ENCODE measurements at places on chromosomes 16 and 17. TPM values are rescaled to one million over a fixed set of nuclear protein-coding genes. Genes with fewer than 3 reads are reported as not detected.

DNA sequence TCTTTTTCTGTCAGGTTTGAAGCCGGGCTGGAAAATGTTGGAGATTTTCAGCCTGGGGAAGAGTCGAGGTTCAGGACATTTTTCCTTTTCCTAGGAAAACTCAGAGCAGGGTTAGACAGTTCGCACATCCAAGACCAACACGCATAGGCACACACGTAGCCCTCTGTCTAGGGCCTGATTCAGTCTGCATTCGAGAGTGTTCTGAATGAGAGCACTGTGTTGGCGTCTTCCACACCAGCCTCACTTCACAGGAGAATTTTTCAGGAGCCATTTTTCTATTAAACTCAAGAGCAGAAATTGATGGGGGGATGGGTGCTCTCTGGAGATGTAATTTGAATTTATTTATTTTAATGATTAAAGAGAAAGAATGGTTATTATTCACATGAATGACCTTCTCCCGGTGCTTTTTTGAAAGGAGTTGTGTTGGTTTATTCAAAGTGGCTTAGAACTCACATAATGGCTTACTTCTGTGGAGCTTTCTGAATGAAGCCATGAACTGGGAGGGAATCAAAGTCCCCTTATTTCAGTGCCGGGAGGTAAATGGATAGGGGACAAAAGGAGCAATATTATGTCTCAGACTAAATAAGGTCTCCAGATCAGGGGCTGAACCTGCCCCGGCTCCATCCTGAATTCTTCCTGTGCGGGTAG lies 194.3 kb downstream of the CCDC182 start:
- DNase-seq = no peak

- peak; percentile 43 for DNase-seq
Measured at GRCh38 chr17:55601874-55602364, 90.7 kb upstream of the SMIM36 start.

Gene MMP15
- 9.6 TPM for polyA plus RNA-seq

- no peak for DNase-seq
Measured at GRCh38 chr16:65480281-65481091, 358.6 kb upstream of the CDH11 start.

DNA sequence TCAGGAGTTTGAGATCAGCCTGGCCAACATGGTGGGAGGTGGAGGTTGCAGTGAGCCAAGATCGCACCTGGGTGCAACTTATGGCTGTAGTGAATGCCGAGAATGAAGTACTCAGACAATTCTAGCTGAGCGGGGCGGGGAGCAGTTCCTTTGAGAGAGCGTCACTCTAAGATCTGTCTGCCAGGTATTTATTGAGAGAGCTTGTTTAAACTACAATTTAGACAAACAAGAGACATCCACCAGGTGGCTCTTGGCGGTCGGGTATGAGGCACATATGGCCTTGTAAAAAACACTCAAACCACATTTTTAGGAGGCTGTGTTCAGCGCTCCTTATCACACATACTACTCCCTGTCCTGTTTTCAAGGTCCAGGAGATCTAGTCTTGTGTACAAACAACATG lies 40.6 kb upstream of the CDH1 start:
- DNase-seq = peak; percentile 24

Gene TPSB2
- polyA plus RNA-seq = not detected

Gene CHST5
- 0.05 TPM for polyA plus RNA-seq

DNA sequence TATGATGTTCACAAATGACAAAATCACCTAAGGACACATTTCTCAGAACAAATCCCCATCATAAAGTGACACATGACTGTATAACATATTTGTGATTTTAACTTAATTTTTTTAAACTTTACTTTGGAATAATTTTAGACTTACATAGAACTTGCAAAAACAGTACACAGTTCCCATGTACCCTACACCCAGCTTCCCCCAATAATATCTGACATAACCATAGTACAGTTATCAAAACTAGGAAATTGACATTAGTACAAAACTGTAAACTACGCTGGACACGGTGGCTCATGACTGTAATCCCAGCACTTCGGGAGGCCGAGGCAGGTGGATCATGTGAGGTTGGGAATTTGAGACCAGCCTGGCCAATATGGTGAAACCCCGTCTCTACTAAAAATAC lies 24.8 kb downstream of the CDC27 start:
- no peak for DNase-seq

GRCh38 chr16:27389272-27389961 lies 12.6 kb upstream of the IL21R start:
- DNase-seq = no peak

DNA sequence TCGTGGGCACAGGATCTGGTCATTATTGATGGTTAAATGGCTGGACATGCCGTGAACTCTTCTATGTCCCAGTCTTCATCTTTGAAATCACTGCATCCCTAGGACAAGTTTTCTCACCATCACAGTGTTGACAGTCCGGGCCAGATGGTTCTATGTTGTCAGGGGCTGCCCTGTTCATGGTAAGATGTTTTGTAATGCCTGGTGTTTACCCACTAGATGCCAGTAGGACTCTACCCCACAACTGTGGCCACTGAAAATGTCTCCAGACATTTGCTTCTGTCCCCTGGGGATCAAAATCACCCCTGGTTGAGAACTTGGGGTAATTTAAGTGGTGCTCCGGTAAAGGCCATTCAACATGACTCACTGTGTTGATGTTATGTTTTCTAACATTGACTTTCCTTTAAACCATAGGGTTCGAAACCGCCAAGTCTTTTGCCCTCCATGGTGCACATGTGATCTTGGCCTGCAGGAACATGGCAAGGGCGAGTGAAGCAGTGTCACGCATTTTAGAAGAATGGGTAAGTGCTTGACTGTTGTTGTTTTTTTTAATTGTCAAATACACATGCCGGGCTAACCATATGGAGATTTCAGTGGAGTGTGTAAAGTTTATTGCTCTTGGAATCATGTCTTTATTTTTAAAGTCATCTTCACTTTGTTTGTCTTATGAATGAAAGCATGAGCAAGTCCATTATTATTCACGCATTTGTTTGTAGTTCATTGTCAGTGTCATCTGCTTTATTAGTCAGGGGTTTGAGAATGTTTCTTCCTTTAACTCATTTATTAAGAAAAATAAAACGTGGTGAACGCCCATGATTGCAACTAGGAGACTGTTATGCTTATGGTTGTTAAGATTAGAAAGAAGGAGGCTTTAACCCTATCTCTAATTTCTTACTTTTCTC lies 64.6 kb downstream of the WWOX start:
- no peak for DNase-seq

DNA sequence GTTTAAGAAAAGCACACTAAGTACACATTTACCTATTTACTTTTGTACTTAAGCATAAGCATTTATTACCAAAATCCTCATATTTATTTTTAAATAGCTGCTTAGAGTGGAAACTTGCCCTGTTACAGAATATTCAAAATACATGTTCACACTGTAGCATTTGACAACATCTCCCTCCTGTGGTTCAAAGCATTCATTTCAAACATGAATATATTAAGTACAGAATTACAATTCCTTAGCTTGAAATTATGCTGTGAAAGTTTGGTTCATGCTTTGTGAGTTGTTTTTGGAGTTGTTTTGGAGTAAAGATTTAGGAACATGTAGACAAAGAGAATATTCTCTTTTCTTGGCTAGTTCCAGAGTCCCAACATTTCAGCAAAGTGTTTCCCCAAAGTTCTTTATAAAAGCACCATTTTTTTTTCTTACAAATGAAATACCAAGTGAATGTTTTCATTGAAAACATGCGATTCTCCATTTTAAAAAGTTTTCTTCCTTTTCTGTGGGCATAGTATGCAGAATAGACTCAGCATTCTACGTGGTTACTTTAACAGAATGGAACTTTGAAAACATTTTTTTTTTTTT lies 33.2 kb downstream of the TUBD1 start:
- no peak for DNase-seq

Gene MRM3
- polyA plus RNA-seq = 19.4 TPM

DNA sequence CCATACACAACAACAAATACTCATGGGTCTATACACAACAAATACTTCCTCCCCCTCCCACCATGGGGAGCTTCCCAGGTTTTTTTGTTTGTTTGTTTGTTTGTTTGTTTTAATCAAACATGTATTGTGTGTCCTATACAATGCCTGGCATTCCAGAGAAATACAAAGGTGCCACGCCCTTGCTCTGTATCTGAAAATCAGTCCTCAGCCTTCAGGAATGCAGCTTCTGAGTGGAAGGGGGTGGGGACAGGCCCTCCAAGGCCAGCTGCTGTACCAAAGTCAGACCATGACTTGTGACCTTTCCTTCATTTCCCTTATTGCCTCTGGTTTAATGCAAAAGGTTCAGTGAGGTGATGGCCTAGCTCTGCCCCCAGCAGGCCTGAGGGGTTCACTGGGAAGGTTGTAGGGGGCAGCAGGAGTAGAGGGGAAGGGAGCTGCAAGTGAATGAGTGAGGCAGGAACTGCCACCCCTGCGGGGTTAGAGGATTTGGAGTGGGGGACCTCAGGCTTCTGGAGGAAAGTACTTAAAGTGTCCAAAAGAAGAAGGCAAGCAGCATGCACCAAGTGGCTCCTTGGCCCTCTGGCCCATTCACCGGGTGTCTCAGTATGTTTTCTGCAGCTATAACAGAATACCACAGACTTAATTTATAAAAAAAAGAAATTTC lies 105.2 kb downstream of the CLEC16A start:
- no peak for DNase-seq

DNA sequence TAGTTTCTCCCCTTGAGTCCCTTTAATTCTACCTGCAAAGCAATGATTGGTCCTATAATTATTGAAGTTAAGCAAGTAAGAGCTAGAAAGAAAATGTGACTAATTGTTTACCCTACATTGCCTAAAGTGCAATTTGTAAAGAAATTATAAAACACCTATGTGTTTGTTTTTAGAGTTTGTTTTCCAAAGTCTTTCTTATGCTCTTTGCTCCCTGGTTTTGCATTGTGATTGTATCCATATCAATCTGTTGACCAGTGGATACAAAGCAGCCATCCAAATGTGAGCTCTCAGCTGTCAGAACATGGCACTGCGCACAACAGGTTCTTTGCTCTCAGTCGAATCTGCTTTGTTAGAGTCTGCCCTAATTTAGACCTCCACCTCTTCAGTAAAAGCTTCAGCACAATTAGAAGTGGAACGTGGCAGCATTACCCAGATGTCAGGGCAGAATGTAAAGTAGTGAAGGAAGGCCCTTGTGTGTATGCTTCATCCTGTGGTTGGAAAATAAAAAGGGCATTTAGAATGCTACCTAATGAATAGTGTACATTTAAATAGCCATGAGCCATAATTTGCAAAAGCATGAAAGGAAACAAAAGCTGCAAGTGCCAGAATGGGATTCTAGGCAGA lies 70.5 kb downstream of the AATF start:
- DNase-seq = no peak

Gene DNAI2
- not detected for polyA plus RNA-seq

DNA sequence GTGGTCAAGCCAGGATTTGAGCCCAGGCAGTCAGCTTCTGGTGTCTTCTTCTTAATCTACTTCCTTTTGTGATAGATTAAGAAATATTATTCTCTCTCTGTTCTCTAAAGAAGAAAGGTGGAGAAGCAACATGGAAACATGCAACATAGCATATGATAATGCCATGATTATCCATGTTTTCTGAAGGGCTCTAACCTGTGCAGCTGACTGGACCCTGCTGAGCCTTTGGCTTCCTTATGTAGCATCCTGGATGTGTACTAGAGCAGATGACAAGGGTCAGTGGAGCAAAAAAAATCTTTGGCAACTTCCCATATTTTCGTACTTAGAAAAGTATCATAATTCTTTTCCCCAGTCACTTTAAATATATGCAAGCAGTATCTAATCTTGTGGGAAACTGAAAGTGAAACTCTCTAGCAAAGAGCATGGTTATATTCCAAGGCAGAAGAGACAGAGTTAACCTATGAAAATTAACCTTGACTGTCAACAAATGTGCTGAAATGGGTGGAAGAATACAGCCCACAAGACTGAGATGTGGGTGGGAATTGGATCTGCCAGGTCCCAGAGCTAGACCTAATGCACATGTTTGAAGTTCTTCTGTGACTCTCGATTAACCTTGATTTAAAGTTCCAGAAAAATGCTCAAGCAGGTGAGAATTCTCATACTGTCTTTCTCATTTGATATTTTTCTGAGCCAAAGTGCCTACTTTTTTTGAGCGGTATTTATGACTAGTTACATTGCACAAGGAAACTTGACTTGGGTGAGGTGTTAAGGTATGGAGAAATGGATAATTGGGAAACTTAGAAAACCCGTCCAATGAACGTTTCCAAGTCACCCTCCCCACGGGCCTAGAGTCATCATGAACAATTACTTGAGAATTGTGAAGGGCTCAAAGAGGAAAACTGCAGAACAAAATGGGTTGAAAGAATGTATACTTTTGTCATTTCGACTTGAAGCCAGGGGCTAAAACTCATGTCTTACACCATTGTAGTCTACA lies 248.6 kb downstream of the FTO start:
- no peak for DNase-seq

- no peak for DNase-seq
Measured at GRCh38 chr16:15653227-15653626, 3.2 kb downstream of the NDE1 start.

Gene TTC19
- polyA plus RNA-seq = 25.3 TPM

Gene MMP25
- polyA plus RNA-seq = not detected

- DNase-seq = no peak
Measured at GRCh38 chr17:29149431-29150064, 30.6 kb downstream of the MYO18A start.

GRCh38 chr16:22945361-22945760 lies 131.4 kb downstream of the HS3ST2 start:
- no peak for DNase-seq

DNA sequence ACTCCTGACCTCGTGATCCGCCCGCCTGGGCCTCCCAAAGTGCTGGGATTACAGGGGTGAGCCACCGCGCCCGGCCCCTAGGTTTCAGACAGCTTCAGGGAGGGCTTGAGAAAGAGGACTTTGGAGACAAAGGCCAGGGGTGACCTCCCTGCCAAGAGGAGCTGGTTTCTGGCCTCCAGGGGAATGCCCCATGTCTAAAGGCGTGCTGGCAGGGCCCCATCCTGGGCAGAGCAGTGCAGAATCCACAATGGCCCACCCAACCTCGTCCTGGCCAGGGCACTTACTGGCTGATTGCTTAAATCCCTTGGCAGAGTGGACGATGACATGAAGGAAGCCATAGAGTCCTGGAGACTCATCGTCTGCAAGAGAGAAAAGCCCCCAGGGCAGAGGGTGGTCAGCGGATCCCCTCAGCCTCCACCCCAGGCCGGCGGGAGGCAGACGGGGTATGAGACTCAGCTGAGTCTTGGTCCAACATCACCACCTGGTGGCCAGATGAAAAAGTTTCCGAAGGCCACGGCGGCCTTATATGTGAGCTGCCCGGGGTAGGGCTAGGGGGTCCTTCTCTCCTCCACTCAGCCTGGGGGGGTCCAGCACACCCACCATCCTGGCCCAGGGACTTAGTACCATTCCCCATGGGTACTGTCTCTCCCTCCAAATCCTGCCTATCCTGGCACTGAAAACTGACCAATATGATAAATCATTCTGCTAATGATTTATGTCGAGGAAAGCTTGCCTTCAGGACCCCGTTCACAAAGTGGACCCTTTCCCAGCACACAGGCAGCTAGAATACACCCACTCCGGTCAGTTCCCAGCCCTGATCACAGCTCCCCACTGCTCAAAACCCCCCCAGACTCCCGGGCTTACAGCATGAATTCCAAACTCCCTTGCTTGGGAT lies 59.1 kb downstream of the TIMM22 start:
- DNase-seq = peak; percentile 67

Gene TSPAN10
- polyA plus RNA-seq = 0.05 TPM

Gene SGF29
- polyA plus RNA-seq = 16.5 TPM

Data from K562 (cell line).